ENCODE measurements at places on chromosomes 12 and 14.

- peak; percentile 56 for DNase-seq
These were observed 45.5 kb upstream of the FAR2 start for GRCh38 chr12:29103539-29103974.

DNA sequence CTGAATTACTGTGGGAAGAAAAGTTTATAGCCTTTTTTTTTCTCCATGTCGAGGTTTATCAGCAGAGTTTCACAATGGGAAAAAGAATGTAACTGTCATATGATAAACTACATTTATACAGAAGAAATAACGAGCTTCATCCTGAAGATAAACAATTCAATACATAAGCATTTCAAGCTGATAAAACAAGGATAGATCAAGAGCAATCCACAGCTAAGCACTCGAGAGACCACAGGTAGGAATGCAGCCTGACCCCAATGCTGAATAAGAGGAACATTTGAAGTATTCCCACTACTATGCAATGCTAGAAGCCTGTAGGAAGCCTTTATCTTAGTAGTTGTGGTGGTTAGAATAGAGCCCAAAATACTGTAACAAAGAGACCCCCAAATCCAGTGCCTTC lies 32.6 kb upstream of the DAAM1 start:
- DNase-seq, result no peak

- DNase-seq, result no peak
These were observed 30.8 kb upstream of the RESF1 start for GRCh38 chr12:31928246-31929026.

GRCh38 chr12:77060136-77060882 lies 5.1 kb downstream of the E2F7 start:
- DNase-seq, result no peak

DNA sequence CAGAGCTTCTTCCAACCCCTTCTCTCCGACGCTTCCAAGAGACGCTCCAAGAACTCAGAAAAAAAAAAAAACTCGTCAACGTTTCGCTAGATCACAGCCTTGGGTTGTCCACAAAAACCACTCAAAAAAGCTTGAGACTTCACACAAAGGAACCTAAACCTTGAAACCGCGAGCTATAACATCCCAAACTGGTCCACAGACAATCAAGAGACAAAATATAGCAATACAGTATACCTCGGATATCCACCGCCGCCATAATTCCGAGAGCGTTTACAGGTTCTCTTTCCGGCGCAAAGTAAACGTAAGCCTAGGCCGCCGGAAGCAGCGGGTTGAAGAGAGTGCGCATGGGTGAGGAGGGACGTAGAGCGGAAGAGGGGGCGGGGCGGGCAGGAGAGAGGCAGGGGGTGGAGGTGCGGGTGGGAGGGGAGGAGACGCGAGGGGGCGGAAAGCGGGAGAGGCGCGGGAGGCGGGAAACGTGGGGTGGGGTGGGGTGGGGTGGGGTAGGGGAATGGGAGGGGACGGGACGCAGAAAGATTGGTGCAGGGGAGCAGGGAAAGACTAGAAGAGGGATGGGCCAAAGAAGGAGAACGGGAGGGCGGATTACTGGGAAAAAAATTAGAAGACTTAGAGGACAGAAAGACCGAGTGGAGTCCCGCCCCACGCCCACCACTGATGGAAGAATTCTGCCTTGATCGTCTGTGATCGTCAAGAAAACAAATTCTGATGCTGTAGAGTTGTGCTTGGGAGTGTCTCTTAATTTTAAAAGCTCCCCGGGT lies at the start of gene MED6:
Gene MED6 (minus strand): TSS at position 274 of the 776 bp plus-strand sequence. CDS start 18 bp downstream, at position 256.
- peak; percentile 92 for DNase-seq

DNA sequence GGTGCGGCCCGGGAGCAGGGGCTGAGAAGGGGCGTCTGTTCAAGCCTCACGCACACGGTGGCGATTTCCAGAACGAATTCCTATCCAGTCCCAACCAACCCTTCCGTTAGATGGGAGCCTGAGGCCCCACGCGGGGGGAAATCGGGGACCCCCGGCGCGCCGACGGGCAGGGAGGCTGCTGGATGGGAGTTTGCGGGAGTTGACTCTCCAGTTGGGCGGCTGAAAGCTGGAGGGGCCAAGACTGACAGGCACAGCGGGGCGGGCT lies 9.8 kb downstream of the EXOC3L4 start:
- no peak for DNase-seq

Measured in stimulated activated CD4-positive, alpha-beta T cell treated with anti-CD3 and anti-CD28 coated beads, Interleukin-4, amount 100 ng/mL, for 4 hours (primary cell).